ENCODE measurements at places on chromosomes 7 and 10.

- no peak for DNase-seq
These were observed 493.9 kb downstream of the PLXNA4 start for GRCh38 chr7:132082394-132082793.

DNA sequence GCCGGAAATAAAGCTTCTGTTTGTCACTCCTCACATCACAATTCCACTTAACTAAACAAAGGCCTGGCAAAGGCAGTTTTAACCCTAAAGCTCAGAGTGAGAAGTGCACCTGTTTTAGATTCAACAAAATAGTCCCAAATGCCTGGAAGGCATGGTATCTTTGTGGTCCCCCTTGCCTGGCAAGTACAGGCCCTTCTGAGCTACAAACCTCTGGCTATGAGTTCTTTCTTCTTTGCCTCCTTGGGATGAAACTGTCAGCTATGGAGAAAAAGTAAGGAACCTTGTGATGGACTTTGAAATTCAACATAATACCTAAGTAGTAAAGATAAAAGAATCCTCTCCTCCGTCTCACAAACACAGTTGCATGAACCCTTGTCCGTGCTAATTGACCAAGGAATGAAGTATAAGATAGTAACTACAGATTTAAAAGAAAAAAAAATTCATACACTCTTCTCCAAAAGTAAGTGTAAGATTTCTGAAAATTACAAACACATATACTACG lies 244.5 kb upstream of the ETV1 start:
- no peak for DNase-seq

GRCh38 chr7:36279200-36279925 lies 110.3 kb upstream of the ANLN start:
- DNase-seq, result no peak

DNA sequence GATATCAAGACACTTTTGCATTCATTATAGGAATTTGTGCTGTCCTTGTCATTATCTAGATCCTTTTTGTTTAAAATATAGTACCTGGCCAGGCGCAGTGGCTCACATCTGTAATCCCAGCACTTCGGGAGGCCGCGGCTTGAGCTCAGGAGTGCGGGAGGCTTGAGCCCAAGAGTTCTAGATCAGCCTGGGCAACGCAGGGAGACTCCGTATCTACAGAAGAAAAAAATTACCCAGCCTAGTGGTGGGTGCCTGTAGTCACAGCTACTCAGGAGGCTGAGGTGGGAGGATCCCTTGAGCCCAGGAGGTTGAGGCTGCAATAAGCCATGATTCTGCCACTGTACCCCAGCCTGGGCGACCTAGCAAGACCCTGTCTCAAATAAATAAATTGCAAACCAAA lies 621 bp upstream of the MORN4 start:
- no peak for DNase-seq
